ENCODE measurements at places on chromosomes 16 and 17. TPM values are rescaled to one million over a fixed set of nuclear protein-coding genes. Genes with fewer than 3 reads are reported as not detected.

GRCh38 chr17:3208484-3208883 lies 1.0 kb downstream of the OR1A1 start:
- no peaks in the 10 kb centered on the region for H3K36me3 ChIP-seq
- no peaks in the 10 kb centered on the region for H3K4me1 ChIP-seq
- H3K27me3 ChIP-seq, result no peaks in the 10 kb centered on the region
- H3K4me3 ChIP-seq, result no peak overlapping the region

GRCh38 chr17:77560381-77560780 lies 398.1 kb upstream of the TNRC6C start:
- no peak for DNase-seq
- no peaks in the 10 kb centered on the region for H3K27me3 ChIP-seq
- no peak overlapping the region for H3K27ac ChIP-seq
- no peaks in the 10 kb centered on the region for H3K4me1 ChIP-seq

- no peaks in the 10 kb centered on the region for H3K4me1 ChIP-seq
- no peak overlapping the region for H3K27ac ChIP-seq
- no peaks in the 10 kb centered on the region for H3K36me3 ChIP-seq
- peak; percentile 8 for DNase-seq
- no peak overlapping the region for H3K4me3 ChIP-seq
Measured at GRCh38 chr17:49022391-49022941, 25.3 kb downstream of the IGF2BP1 start.

- no peaks in the 10 kb centered on the region for H3K36me3 ChIP-seq
- H3K27me3 ChIP-seq, result no peaks in the 10 kb centered on the region
- H3K4me3 ChIP-seq, result no peak overlapping the region
- no peak for DNase-seq
- no peak overlapping the region for H3K27ac ChIP-seq
Measured at GRCh38 chr16:51569203-51569931, 418.3 kb upstream of the SALL1 start.

DNA sequence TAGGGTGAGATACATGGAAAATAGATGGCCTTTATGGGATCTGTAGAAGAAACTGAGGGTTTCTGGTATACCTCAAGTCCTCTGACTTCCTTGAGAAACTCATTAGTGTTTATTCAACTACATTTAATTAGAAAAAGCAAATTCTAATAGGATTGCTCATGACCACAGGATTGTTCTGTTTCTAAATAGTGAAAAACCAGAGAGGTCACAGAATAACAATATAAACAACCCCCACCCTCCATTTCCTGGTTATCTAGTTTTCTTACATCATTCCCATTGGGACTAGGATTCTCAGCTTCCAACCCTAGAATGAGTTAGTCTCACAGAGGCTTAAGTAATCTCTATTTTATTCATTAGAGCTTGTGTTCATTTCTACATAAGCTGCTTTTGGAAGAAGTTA lies 30.0 kb downstream of the SF3B3 start:
- DNase-seq, result no peak
- no peak overlapping the region for H3K27ac ChIP-seq
- no peaks in the 10 kb centered on the region for H3K27me3 ChIP-seq
- H3K4me1 ChIP-seq, result no peaks in the 10 kb centered on the region
- H3K4me3 ChIP-seq, result no peak overlapping the region

- no peaks in the 10 kb centered on the region for H3K36me3 ChIP-seq
- H3K27me3 ChIP-seq, result no peaks in the 10 kb centered on the region
Measured at GRCh38 chr17:61427567-61427966, 24.7 kb upstream of the TBX4 start.

GRCh38 chr17:35189291-35189690 lies 4.9 kb downstream of the SLC35G3 start:
- no peak overlapping the region for H3K4me3 ChIP-seq
- H3K4me1 ChIP-seq, result no peaks in the 10 kb centered on the region
- no peak overlapping the region for H3K27ac ChIP-seq
- DNase-seq, result no peak

DNA sequence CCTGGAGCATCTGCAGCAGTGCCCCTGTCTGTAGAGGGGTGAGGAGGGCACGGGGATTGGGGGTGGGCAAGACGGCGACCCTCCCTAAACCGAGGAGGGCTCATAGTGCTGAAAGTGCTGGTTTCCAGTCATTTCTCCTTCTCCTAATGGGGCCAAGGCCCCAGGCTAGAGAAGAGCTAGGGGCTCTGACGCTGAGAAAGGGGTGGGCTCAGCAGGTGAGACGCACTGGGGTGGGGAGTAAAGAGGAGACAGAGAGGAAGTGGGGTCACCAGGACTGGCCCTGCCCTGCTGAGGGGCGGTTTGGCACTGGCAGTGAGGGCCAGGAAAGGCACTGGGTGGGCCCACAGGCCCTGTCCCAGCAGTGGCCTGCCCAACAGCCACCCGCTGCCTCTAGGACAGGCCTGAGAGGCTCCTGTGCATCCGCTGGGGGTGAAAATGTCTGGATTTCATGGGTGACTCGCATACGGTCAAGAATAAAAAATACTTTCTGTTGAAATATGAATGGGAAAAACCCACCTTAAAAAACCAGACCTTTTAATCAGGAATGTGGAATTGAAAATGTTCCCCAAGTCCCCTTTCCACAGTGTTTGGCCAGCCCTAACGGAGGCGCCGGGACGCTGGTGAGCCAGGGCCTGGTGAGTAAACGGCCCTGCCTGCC lies 122.4 kb upstream of the SMURF2 start:
- no peaks in the 10 kb centered on the region for H3K27me3 ChIP-seq
- H3K36me3 ChIP-seq, result no peaks in the 10 kb centered on the region
- H3K27ac ChIP-seq, result no peak overlapping the region

DNA sequence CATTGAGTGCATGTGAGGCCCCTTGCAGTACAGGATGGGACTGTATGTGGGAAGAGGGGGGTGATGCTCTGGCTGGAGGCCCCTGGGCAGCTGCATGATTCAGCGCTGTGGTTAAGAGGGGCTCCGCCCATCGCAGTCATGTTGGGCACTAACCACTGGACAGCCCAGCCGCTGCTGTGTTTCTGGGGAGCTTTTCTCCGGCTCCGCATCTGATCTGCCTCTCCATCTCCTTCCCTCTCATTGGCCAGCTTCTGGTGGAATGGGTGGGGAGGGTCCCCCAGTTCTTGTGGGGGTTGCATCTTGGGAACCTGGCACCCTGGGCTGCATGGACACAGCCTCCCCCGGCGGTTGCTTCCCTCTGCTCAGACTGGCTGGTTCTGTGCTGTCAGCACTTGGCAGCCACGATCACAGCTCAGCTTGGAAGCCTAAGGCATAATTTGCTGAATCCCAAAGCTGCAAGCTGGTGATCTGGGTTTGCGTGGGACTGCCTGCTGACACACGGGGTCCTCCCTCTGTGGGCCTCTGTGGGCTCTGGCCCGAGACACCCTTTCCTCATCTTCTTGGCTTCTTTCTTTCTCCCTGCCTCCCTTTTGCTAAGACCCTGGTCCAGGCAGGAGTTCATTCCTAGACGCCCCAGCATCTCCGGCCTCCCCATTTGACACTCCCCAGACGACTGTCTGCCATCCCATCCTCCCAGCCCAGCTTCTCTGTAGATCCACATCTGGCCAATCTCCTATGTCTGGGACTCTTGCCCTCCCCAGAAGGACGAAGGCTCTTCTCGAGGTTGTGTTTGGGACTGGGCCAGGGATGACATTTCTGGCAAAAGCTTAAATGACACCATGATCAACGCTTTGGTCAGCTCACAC lies 168.3 kb downstream of the SEC14L1 start:
- no peak for DNase-seq
- no peak overlapping the region for H3K27ac ChIP-seq
- H3K4me3 ChIP-seq, result no peak overlapping the region
- H3K36me3 ChIP-seq, result no peaks in the 10 kb centered on the region

- H3K27me3 ChIP-seq, result no peaks in the 10 kb centered on the region
- H3K4me1 ChIP-seq, result no peaks in the 10 kb centered on the region
- no peak overlapping the region for H3K27ac ChIP-seq
- no peak for DNase-seq
- no peaks in the 10 kb centered on the region for H3K36me3 ChIP-seq
- H3K4me3 ChIP-seq, result peak overlapping the region; percentile 38
Measured at GRCh38 chr17:48555258-48556228, 10.6 kb upstream of the HOXB2 start.

DNA sequence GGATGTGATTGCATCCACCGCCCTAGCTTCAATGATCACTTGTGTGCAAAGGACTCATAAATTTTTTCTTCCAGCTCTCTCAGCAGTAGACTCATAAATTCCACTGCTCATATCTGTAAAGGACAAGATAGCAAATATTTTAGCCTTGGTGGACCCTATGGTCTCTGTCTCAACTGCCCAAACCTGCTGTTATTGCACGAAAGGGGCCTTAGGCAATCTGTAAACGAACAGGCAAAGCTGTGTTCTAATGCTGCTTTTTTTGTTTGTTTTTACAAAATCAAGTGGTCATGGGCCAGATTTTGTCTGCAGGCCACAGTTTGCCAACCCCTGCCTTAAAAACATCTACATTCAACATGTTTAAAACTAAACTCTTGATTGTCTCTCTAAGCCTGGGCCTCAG lies 34.1 kb downstream of the FAM20A start:
- peaks cover 4% of the 10 kb centered on the region for H3K4me1 ChIP-seq
- no peak overlapping the region for H3K4me3 ChIP-seq
- no peak for DNase-seq
- H3K36me3 ChIP-seq, result no peaks in the 10 kb centered on the region

GRCh38 chr16:57516176-57516725 lies 20.1 kb downstream of the CCDC102A start:
- no peaks in the 10 kb centered on the region for H3K27me3 ChIP-seq
- no peak for DNase-seq
- no peak overlapping the region for H3K27ac ChIP-seq

DNA sequence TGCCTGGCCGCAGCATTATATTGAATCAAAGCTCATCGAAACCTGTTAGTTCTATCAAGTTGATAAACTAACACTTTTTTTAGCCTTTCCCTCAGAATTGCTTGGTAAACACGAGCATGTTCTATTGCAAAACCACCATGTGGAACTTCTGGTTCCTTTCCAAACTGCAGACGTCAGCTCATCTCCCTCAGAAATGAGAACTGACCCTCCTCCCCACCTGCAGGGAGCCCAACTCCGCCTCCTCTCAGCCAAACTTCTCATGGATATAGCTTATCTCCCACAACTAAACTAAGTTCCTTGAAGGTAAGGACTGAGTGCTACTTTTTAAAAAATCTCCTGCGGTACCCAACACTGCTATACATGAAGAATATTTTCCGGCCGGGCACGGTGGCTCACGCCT lies 6.7 kb downstream of the SHMT1 start:
- no peak overlapping the region for H3K4me3 ChIP-seq
- no peaks in the 10 kb centered on the region for H3K27me3 ChIP-seq
- H3K36me3 ChIP-seq, result no peaks in the 10 kb centered on the region
- no peaks in the 10 kb centered on the region for H3K4me1 ChIP-seq
- peak; percentile 23 for DNase-seq

- no peaks in the 10 kb centered on the region for H3K27me3 ChIP-seq
- H3K36me3 ChIP-seq, result no peaks in the 10 kb centered on the region
- no peaks in the 10 kb centered on the region for H3K4me1 ChIP-seq
- no peak overlapping the region for H3K4me3 ChIP-seq
- DNase-seq, result no peak
Measured at GRCh38 chr17:40284085-40284713, 3.5 kb upstream of the CDC6 start.

- H3K4me1 ChIP-seq, result no peaks in the 10 kb centered on the region
- no peak overlapping the region for H3K27ac ChIP-seq
- peak; percentile 78 for DNase-seq
- H3K4me3 ChIP-seq, result no peak overlapping the region
- no peaks in the 10 kb centered on the region for H3K36me3 ChIP-seq
Measured at GRCh38 chr17:8997994-8998628, 23.2 kb upstream of the NTN1 start.

- H3K4me1 ChIP-seq, result peaks cover 44% of the 10 kb centered on the region
- DNase-seq, result peak; percentile 81
- H3K36me3 ChIP-seq, result no peaks in the 10 kb centered on the region
- no peak overlapping the region for H3K27ac ChIP-seq
- H3K27me3 ChIP-seq, result no peaks in the 10 kb centered on the region
- H3K4me3 ChIP-seq, result no peak overlapping the region
Measured at GRCh38 chr16:75420987-75421819, 12.1 kb downstream of the CFDP1 start.

DNA sequence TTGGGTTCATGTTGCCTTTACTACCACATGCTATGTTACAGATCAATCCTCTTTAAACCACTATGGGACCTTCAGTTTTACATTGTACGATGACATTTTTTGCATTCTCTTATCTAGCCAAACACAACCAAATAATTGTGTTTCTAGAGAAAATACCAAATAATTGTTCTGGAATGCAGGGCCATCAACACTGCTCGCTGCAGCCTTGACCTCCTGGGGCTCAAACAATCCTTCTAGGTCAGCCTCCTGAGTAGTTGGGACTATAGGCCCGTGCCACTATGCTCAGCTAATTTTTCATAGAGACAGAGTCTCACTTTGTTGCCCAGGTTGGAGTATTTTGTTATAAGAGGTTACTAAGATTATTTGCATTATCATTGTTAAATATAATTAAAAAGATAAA lies 237.5 kb upstream of the PMFBP1 start:
- H3K27me3 ChIP-seq, result no peaks in the 10 kb centered on the region
- no peak for DNase-seq
- H3K36me3 ChIP-seq, result no peaks in the 10 kb centered on the region
- no peak overlapping the region for H3K27ac ChIP-seq
- no peak overlapping the region for H3K4me3 ChIP-seq

DNA sequence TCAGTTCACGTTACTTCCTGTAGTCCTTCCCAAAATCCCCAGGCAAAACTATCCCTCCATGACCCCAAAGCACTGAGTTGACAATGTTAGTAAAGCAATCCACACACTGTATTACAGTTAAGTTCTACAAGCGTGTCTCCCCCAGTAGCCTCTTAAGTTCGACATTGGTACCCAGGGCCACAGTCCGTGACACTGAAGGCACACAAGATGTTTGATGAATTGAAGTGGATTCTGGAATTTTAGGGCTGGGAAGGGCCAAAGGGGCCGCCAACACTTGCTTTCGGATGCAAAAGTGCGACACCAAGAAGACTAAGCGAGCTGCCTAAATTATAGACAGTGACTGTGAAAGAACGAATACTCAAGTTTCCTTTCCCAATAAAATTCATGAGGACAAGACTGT lies 1.5 kb downstream of the VPS35 start:
- H3K27me3 ChIP-seq, result no peaks in the 10 kb centered on the region
- no peaks in the 10 kb centered on the region for H3K36me3 ChIP-seq
- H3K4me1 ChIP-seq, result peaks cover 45% of the 10 kb centered on the region
- no peak for DNase-seq

GRCh38 chr17:41717408-41718286 lies 5.5 kb downstream of the GAST start:
- no peaks in the 10 kb centered on the region for H3K27me3 ChIP-seq
- no peak overlapping the region for H3K27ac ChIP-seq
- H3K4me3 ChIP-seq, result no peak overlapping the region
- H3K4me1 ChIP-seq, result no peaks in the 10 kb centered on the region
- DNase-seq, result no peak
- no peaks in the 10 kb centered on the region for H3K36me3 ChIP-seq

- no peaks in the 10 kb centered on the region for H3K27me3 ChIP-seq
- no peak for DNase-seq
- H3K27ac ChIP-seq, result no peak overlapping the region
Measured at GRCh38 chr16:19458722-19459379, 41.2 kb downstream of the TMC5 start.

GRCh38 chr17:20046629-20047028 lies 37.5 kb downstream of the SPECC1 start:
- no peak overlapping the region for H3K4me3 ChIP-seq
- H3K36me3 ChIP-seq, result no peaks in the 10 kb centered on the region
- H3K4me1 ChIP-seq, result no peaks in the 10 kb centered on the region
- no peaks in the 10 kb centered on the region for H3K27me3 ChIP-seq

Gene ASGR2
- total RNA-seq, result 0.47 TPM

Gene HSF4
- total RNA-seq, result 78.3 TPM

Gene ASIC2
- total RNA-seq, result 0.81 TPM

Gene MYO15B
- 139 TPM for total RNA-seq

Gene STX1B
- total RNA-seq, result 6.3 TPM

Gene LLGL2
- total RNA-seq, result 20.6 TPM

Gene METTL23
- 45.3 TPM for total RNA-seq

Gene TRIM72
- 0.50 TPM for total RNA-seq

Data from testis (tissue), 5 donors.